RPMI7951 (cell line): ENCODE measurements at places on chromosomes 1 and 21.

DNA sequence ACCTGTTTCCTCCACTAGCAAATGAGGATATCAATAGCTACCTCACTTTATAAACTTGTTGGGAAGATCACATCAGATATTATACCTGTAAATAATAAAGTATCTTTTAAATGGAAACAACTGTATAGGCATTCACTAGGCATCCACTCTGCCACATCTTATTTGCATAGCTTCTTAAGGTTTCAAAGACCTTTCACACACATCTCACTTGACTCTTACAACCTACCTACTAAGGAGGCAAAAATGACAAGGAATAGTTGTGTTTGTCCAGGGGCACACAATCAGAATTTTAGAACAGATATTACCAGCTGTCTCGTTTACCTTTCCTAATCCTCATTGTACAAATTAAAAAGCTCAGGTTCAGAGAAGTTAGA lies 51.5 kb downstream of the VANGL2 start:
- DNase-seq = no peak

- DNase-seq = no peak
Observed at GRCh38 chr1:84152649-84153056, 8.6 kb downstream of the PRKACB start.

DNA sequence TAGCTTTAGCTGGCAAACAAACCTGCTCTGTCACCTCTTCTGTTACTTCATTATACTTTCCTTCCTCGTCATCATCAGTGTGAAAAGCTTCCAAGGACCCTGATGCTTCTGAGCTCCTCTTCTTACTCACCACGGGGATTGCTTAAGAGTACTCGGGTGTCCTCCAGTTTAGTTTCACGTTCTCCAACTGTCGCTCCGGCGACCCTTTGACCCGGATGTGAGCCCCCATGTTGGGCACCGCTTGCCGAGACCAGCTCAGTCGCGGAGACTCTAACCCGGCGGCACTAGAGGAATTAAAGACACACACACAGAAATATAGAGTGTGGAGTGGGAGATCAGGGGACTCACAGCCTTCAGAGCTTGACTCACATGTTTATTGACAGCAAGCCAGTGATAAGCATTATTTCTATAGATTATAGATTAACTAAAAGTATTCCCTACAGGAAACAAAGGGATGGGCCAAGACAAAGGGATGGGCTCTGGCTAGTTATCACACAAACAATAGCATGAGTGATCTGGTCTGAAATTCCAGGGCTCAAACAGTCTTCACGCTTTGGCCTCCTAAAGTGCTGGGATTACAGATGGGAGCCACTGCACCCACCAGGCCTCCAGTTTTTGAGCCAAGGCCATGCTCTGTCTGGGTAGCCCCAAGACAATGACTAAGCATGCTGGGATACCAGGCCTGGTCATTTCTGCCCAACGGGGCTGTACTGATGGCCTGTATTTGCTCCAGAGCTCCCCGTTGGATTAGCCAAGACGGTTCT lies 30.1 kb upstream of the ENO1 start:
- peak; percentile 18 for DNase-seq

DNA sequence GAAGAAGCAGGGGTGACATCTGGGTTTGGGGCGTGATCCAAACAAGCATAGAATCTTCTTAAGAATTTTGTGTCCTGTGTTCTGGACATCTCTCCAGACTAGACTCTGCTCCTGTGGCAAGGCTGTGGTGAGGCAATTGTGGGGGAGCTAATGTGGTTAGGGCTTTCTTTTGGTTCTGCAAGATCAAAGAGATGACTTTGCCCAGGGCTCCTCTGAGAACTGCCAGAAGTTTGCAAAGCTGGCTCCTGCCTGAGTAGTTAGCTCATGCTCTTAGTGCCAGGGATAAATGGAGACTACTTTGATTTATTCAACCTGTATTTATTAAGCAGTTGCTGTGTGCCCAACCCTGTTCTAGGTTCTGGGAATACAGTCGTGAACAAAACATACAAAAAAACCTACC lies 34.0 kb upstream of the CRNN start:
- DNase-seq = peak; percentile 65

DNA sequence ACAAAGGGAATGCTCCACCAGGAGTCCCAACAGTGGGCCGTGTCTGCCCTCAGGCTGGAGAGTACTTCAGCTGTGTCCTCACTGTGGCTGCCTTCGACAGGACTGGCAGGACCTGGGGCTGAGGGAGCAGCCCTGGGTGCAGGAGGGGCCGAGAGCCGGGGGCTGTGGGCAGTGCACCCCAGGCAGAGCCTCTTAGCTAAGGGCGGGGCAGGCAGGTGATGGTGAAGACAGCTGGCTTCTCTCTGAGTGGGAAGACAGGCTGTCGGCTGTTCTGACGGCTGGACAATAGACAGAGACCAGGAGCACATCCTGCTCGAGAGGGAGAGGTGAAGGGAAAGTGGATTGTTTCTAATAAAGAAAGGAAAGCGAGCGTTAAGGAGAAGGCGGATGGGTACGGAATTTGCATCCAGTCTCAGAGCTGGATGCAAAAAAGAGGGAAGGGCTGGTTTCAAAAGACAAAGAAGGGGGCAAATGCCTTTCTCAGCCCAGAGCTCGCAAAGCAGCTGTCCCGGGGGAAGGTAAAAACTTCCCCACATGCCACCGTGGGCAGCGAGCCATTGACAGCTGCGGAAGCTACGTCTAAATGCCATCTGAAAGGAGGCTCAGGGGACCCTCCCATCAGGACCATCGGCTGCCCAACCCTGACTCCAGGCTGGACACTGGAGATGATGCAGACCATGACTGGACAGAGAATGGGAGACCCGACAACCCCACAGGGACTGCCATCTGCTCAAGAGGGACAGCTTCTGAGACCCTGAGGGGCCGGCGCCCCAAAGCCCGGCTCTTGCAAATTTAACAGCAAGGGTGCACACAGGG lies 92.0 kb downstream of the STUM start:
- DNase-seq = no peak

- DNase-seq = no peak
Observed at GRCh38 chr21:36200081-36200561, 43.5 kb downstream of the DOP1B start.

DNA sequence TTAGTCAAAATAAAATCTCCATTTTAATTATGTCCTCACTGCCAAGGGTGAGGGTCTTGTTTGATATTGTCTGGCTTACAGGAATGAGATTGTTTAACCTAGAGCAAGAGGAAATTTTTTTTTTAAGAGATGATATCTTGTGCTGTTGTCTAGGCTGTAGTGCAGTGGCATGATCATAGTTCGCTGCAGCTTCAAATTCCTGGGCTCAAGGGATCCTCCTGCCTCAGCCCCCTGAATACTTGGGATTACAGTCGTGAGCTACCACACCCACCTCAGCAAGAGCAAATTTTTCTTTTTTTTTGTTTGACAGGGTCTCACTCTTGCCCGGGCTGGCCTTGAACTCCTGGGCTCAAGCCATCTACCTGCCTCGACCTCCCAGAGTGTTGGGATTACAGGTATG lies 84.6 kb downstream of the DISP1 start:
- DNase-seq = no peak

GRCh38 chr1:43651188-43651587 lies 1.2 kb downstream of the KDM4A start:
- DNase-seq = no peak

DNA sequence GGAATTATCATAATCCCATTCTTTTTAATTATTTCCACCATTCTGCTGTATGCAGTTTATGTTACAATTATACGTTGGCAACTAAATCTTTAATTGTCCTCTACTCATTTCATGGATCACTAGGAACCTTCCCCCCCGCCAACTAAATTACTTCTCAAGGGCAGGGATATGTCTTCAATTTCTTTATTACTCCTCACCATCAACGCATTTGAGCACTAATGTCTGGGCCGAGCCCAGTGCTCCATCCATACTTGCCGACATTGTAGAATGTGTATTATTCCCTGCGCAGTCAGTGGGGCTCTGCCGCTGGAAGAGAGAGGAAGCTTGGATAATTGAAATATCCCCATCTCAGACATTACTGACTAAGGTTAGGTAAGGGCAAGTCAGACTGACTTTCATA lies 236.4 kb upstream of the AJAP1 start:
- DNase-seq = no peak

GRCh38 chr1:88935522-88936222 lies 44.3 kb upstream of the GTF2B start:
- DNase-seq = peak; percentile 52

DNA sequence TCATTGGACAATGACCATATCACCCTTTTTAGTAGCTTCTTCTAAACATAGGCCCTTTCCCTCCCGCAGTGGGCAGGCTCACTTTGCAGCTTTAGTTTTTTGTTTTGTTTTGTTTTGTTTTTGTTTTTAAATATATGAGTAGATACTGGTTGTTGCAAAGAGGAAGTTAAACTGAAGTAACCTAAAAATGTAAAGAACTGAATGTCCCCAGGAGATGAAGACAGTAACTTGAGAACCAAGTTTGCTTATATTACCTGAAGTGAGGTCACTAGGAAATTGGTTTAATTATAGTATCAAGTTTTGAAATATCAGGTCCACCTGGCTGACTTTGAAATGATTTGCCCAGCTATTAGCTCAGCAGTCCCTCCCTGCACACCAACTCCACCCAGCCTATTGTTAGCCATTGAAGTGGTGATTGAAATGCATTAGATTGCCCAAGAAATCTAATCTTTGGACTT lies 18.2 kb downstream of the SMAP2 start:
- no peak for DNase-seq

DNA sequence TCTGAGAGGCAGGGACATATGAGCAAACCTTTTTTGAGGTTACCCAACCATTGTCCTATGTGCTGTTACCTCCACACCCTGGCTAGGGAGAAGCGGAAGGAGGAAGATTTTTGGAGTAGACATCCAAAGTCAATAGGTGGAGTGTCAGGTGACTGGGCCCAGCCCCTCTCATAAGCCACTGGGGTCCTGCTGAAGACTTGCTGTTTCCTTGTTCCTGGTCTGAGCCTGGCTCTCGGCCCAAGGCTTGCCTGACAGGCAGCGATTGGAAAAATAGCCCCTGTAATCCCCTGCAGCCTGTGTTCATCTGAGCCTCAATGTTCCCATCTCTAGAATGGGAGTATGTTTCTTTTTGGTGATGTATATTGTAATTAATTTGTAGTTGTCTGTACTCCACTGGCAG lies 6.9 kb upstream of the PIGR start:
- no peak for DNase-seq

GRCh38 chr1:26046246-26047095 lies 553 bp upstream of the SLC30A2 start:
- DNase-seq = no peak

GRCh38 chr21:44637018-44637850 lies at the start of gene KRTAP10-10:
TSS of gene KRTAP10-10 (plus strand) at chr21:44637356. CDS start at chr21:44637418, 62 bp downstream.
- DNase-seq = no peak

DNA sequence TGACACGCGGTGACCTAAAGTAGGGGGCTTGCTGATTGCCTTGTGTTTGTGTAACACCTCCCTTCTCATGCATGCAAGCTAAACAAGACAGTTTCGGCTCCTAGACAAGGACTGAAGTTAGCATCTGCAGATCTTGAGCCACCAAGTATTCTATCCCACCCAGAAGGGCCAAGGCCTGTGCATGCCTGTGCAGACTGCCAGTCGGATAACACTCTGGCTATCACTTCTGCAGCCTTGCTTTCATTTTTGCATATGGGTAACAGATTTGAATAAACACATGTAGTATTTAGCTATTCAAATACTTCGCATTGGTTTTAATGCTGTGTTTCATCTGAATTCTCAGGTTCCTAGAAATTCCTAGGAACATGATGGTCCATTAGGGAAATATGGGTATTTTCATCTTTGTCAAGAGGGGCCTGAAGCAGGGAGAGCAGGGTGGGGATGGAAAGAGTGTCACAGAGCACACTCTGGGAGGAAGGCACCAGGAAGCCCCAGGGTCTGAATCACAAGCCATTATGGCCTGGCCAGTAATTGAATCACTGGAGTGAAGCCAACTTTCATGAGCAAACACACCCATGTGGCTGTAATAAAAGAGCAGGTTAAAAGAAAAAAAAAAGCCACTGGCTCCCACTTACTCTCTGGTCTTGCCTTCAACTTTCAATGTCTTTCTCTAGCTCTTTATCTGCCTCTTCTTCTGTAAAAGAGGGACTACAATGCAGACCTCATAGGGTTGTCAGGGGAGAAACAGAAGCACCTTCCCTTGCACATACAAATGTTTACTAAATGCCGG lies 28.3 kb downstream of the GADD45A start:
- peak; percentile 95 for DNase-seq

DNA sequence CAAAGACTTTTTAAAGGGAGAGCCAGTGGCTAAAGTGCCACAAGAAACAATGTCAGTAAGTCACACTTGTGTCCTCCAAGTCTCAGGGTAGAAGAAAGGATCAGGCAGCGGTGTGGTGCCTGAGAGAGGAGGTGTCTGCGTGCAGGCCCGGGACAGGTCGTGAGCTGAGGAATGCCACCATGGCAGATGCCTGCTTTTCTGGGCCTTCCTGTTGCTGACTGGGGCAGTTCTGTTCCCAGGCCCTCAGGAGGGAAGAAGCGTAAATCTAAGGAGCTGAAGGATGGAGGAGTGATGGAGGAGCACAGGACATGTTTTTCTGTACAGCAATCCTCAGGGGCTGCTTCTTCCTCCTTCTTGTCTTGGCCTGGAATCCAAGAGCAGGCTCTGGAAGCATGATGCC lies 165.8 kb downstream of the ZBTB18 start:
- no peak for DNase-seq

GRCh38 chr21:42567214-42567555 lies 53.5 kb downstream of the SLC37A1 start:
- no peak for DNase-seq
